Osteoblast (primary cell): ENCODE measurements at places on chromosomes 16 and 17. TPM values are rescaled to one million over a fixed set of nuclear protein-coding genes. Genes with fewer than 3 reads are reported as not detected.

Gene ZFPM1
- total RNA-seq = 0.88 and 2.2 TPM in 2 replicates

Gene VASN
- 202 and 217 TPM in 2 replicates for total RNA-seq

Gene KRT25
- total RNA-seq = not detected in 2 replicates

Gene TERB1
- total RNA-seq = 0.29 and 0.36 TPM in 2 replicates

Gene TPSB2
- not detected in 2 replicates for total RNA-seq

Gene TIGD7
- total RNA-seq = 3.8 and 6.5 TPM in 2 replicates

Gene ZNF423
- 11.6 and 18.3 TPM in 2 replicates for total RNA-seq

Gene LGALS9
- 1.4 and 4.7 TPM in 2 replicates for total RNA-seq

- DNase-seq = no peak
Observed at GRCh38 chr16:87705771-87706277, 60.0 kb downstream of the KLHDC4 start.

DNA sequence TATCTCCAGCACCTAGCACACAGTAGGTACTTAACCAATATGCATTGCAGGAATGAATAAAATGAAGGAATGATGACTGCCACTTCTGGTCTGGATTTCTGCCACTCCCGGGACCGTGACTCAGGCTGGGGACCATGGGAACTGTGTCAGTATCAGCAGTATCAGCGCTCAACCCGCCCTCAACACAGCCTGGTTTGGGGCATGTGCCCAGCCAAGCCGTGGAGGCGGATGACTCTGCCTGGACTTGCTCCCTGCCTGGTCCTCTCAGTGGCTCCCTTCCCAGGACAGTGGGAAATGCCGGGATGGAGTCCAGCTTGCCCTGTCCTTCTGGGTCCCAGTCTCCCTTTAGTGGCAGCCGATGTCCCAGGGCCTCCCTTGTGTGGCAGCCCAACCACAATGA, 55.1 kb downstream of the SRCIN1 start:
- DNase-seq = peak; percentile 99

- DNase-seq = no peak
Observed at GRCh38 chr16:3216263-3216640, 18.7 kb downstream of the ZNF200 start.

DNA sequence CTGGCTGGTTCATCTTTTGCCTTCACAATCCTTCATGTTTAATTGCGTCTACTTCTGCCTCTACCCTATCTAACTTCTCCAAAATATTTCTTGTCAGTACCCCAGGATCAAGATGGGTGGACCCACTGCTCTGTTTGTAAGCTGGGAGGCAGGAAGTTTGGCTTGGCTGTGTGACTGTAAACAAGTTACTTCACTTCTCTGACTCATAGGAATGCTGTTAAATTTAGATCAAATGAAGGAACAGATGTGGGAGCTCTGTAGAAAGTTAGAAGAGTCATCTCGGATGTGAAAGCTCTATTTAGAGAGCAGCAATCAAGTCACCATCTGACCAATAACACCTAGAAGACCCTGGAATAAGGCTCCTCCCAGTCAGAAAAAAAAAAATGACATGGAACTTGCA, 55.2 kb upstream of the MRTFB start:
- DNase-seq = peak; percentile 54

DNA sequence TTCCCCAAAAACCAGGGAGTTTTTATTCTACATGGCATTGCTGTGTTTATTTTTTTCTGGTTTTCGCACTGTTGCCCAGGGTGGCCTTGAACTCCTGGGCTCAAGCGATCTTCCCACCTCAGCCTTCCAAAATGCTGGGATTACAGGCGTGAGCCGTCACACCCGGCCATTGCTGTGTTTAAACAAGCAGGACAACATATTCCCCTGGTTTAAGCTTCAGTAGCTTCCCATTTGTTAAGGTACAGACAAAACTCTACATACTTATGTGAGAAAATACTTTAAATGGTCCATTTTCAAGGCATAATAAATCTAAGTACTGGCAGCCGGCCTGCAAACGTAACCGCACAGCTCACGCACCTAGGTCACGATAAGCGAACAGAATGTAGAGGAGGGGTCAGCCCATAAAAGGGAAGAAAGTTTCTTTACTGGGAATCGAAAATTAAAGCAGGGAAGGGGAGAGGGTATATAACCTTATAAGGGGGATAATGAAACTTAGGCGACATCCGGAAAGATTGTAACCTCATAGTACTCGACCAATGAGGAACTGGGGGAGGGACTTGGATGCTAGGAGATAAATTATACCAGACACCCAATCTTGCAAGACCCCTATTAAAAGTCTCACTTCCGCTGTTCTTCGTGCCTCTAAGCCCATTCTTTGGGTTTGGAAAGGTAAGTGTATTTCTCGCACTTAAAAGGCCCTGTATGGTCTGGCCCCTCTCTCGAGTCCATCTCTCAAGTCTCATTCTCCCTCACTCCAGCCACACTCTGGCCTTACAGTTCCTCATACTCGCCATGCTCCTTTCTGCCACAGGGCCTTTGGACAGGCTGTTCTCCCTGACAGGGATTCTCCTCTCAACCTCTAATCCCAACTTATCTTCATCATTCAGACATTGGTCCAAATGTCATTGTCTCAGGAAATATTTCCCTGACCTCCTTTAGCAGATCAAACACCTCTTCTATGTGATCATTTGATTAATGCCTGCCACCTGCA, 59.2 kb downstream of the TEX14 start:
- peak; percentile 58 for DNase-seq

DNA sequence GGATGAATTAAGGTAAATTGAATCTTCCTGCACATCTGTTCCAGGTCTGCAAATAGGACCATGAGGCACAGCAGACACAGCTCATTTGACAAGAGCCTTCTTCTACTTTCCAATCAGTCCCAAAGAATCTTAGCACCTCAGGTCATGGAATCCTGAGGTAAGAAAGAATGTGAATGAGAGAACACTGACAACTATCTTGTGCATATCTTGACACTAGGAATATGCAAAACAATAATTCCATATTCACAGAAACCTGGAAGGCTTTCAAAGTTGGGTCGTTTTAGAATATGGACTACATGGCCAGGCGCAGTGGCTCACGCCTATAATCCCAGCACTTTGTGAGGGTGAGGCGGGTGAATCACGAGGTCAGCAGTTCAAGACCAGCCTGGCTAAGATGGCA, 1009.4 kb upstream of the GOT2 start:
- DNase-seq = no peak

DNA sequence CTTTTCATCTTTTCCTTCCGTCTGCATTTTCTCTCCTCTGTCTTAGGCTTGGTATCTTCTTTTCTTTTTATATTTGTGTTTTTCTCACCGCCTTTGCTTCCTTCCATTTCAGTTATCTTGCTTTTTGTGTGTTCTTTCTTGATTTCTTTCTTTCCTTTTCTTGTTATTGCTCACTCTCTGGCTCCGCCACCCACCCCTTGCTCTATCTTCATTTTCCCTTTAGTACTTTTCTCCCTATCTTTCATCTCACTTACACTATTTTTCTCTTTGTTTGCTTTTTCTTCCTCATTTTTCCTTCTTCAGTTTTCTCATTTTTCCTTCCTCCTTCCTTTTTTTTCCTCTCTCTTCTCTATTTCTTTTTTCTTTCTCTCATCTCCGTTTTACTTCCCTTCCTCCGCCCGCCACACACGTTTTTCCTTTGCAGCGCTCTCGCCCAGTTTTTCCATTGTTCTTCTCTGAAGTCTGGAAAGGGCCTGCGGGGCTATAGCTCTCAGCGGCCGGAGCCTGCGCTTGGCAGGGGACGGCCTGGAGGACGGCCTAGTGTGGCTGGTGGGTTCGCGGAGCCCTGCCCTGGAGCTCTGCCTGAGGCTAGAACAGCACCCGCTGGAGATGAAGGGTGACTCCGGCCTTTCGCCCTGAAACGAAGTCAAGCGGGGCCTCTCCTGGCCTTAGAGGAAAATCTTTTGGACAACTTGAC, 5.2 kb upstream of the HOXB13 start:
- DNase-seq = no peak

DNA sequence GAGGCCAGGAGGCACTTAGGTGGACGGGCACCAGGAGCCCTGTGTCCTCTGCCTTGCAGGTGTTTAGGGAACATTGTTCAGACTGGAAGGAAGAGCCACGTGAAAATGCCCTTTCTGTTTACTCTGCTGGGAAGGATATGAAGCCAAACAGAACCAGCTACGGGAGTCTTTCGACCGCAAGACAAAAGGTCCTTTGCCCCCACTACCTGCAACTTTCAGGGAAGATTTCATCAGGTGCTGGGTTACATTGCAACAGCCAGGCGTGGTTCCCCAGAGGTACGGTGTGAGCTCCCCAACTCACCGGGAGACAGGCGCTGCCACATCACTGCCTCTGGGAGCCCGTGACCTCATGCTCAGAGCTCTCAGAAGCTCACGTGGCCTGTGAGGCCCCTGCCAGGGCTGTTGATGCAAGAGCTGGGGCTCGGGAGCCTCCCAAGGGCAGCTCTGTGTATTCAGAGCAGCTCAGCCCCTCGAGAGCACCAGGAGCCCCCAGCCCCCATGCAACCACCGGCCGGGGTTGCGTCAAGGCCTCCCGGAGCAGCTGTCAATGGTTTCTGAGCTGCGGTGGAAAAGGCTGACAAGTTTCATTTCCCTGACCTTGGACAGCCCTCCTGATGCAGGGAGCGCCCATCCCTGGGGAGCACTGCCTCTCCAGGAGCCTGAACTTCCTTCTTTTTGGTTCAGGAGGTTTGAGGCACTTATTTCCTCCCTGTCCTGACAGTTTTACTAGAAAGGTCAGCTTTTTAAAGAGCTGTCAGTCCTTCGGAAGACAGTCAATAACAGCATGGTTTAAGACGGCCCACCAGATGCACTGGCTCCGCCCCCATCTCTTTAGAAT, 42.1 kb downstream of the TBC1D16 start:
- DNase-seq = peak; percentile 98

GRCh38 chr16:9047689-9048301, 43.6 kb upstream of the HAPSTR1 start:
- peak; percentile 85 for DNase-seq

DNA sequence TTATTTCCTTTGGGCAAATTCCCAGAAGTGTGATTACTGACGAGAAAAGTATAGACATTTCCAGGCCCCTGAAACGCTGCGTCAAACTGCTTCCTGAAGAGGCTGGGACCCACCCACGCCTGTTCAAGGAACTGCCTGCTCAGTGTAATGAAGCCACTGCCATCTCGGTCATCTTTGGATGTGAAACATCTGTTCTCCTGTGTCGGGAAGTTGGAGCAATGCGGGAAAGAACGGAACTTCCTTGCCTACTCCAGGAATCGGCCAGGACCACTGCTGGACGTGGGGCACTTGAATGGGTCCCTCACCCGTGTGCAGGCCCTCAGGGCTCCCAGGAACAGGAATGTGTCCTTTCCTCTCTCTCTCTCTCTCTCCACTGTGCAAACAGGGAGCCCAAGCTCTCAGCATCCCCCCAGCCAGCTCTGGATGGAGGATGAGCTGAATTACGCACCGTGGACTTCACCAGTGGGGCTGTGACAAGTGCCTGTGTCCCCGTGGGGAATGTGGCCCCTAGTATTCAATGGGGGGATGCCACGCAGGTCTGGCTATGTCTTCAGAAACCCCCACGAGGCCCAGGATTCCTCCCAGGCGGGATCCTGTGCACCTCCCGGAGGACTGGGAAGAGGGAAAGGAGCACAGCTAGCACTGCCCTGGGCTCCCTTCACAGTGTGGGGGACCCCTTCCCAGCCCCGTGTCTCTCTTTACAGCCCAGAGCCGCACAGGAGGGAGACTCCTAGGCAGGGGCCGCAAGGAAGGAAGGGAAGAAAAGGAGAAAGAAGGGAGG, 18.3 kb upstream of the LITAF start:
- DNase-seq = no peak

DNA sequence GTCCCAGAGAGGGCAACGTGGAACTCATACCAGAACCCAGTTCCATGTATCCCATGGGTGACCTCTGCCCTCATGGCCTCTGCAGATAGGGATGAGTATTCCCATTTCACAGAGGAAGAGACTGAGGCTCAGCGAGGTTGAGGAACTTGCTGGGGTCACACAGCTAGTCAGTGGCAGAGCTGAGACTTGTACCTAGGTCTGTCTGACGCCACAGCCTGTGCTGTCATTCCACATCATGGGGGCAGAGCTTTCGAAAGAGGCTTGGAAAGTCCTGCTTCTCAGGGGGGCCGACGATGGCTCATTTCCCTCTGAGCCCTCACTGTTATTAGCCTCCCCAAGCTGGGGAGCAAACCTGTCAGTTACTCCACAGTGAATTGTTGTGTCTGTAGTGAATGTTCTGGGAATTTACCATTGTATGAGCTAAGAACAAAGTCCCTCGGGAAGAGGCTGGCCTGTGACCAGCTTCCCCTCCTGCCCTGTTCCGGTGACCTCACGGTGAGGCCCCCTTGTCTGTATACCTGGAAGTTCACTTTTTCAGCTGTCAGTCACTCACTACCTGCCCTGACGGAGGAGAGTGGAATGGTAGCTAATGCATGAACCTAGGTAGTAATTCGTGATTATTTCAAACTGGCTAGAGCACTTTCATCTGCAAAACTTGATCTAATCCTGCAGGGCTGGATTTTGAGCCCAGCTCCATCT, 8.9 kb downstream of the METTL22 start:
- no peak for DNase-seq

DNA sequence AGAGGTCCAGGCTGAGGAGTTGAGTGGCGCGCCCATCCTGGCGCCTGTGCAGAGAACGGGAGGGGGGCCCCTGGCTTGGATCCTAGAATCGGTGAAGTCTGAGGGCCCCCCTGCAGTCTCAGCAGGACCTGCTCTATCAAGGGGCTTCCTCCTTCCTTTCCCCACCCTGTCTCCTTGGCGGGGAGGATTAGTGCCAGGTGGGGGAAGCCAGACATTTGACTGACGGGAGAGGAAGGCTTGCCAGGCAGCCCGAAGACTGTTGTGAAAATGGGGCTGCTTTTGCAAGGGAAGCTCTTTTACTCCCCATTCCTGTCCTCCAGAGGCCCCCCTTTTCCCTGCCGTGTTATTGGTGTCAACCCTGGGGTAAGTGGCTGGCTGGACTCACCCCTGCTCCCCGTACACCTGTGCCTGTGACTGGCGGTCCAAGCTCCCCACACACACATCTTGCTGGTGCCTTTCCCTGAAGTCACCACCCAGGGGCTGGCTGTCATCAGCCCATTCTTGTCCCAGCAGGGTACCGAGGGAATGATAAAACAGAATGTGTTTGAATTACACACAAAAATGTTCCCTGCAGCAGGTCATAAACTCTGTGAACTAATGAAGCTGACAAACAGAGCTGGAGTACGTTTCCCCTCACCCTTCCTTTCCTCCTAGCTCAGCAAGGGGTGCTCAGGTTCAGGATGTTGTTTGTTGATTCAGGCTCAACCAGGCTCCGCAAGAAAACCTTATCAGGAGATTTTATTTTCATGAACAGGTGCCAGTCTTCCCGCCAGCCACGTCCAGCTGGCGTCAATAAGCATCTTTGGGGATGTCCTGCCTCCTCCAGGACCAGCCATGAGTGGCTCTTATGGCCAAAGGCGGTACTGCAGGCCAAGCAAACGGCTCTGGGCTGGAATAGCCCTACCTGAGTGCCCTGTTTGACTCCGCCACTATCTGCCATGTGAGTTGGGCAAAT, 4.4 kb upstream of the ARMC7 start:
- peak; percentile 91 for DNase-seq

GRCh38 chr16:11067697-11068141, 123.4 kb downstream of the CLEC16A start:
- peak; percentile 18 for DNase-seq

GRCh38 chr17:64063088-64063487, 42.7 kb upstream of the ICAM2 start:
- DNase-seq = peak; percentile 29

- peak; percentile 21 for DNase-seq
Observed at GRCh38 chr16:29845656-29846055, 17.4 kb downstream of the CDIPT start.

- peak; percentile 57 for DNase-seq
Observed at GRCh38 chr17:57876866-57877237, 27.0 kb upstream of the MRPS23 start.

GRCh38 chr16:30941600-30942425, 7.1 kb upstream of the ORAI3 start:
- DNase-seq = peak; percentile 97

GRCh38 chr17:64200080-64201032, 62.7 kb downstream of the TEX2 start:
- DNase-seq = no peak
